ENCODE measurements at places on chromosomes 7 and 10.

DNA sequence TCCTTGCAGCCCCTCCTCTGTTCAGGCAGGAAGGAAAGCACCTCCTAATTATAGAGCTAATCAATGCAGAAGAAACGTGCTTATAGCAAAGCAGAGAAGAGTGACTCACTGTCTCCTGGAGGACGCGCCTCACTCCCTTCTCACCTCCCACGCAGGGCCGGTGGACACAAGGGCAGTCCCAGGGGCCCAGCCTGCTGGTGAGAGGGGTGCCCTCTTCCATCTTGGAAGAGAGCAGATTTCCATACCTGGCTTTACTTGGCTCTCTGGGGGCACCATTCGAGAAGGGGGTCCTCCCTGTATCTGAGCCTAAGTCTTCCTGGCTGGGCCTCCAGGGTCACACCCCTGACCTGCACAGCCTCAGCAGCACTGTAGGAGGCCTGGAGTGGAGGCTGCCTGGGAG lies 55.8 kb downstream of the RASGEF1A start:
- DNase-seq: no peak

- DNase-seq: no peak
These were observed 885.7 kb upstream of the CELF2 start for GRCh38 chr10:10132009-10132408.

DNA sequence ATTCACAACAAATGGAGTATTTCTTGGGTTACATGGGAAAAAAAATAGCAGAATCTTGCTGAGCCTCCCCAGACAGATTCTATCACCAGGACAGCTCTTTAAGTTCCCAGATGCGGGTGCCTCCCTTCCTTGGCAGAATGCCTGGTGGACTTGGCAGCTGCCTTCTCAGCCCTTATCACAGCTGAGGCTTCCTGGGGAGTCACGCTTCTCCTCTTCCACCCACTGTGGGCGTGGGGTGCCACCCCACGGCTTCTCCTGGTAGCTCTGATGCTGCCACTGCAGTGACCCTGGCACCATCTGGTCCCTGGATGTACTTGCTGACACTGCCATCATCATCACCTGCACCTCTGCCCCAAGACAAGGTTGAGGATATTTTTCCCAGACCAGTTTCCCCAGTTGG lies 16.2 kb upstream of the NME8 start:
- no peak for DNase-seq

GRCh38 chr10:129513312-129513711 lies 46.3 kb downstream of the MGMT start:
- no peak for DNase-seq

GRCh38 chr7:24833549-24833948 lies 76.3 kb upstream of the GSDME start:
- no peak for DNase-seq

DNA sequence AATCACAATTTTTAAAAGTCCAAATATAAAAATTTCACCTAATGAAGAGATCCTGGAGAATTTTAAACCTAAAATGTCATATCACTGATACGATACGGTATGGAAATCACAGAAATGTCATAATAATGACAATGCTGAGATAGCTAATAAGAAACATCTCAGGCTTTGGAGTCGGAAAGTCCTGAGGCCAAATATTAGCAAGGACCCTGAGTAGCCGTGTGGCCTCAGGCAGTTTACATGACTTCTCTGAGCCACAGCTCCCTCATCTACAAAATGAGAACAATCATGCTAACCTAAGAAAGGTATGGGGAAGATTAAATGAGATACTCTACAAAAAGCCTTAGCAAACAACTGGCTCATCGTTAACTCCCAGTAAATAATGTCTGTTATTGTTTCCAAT lies 100.9 kb upstream of the NEBL start:
- no peak for DNase-seq

GRCh38 chr10:35006836-35007235 lies 83.3 kb downstream of the CUL2 start:
- no peak for DNase-seq

- DNase-seq: no peak
These were observed 392.2 kb upstream of the CELF2 start for GRCh38 chr10:10625491-10625890.

- DNase-seq: no peak
These were observed 36.3 kb downstream of the ABCB1 start for GRCh38 chr7:87564296-87564963.

- no peak for DNase-seq
These were observed 106.5 kb downstream of the ARHGAP12 start for GRCh38 chr10:31822150-31822549.

DNA sequence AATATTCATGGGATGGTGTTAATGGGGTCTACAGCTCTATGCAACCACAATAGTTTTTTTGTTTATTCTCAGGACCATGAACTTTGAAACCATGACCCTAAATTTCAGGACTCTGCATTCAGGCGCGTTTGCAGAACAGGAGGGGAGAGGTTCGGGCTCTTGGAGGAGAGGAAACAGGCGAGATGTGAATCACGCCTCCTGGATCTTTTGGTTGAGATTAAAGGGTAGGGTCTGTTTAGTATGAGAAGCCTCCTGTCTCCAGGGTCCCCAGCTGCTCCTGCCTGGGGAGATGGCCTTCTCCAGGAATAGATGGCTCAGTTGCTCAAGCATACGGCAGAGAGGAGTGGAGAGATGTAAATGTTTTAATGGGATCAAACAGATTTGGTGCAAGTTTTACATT lies 18.2 kb downstream of the TLL2 start:
- no peak for DNase-seq

GRCh38 chr10:33416691-33417090 lies 82.2 kb upstream of the NRP1 start:
- DNase-seq: no peak

DNA sequence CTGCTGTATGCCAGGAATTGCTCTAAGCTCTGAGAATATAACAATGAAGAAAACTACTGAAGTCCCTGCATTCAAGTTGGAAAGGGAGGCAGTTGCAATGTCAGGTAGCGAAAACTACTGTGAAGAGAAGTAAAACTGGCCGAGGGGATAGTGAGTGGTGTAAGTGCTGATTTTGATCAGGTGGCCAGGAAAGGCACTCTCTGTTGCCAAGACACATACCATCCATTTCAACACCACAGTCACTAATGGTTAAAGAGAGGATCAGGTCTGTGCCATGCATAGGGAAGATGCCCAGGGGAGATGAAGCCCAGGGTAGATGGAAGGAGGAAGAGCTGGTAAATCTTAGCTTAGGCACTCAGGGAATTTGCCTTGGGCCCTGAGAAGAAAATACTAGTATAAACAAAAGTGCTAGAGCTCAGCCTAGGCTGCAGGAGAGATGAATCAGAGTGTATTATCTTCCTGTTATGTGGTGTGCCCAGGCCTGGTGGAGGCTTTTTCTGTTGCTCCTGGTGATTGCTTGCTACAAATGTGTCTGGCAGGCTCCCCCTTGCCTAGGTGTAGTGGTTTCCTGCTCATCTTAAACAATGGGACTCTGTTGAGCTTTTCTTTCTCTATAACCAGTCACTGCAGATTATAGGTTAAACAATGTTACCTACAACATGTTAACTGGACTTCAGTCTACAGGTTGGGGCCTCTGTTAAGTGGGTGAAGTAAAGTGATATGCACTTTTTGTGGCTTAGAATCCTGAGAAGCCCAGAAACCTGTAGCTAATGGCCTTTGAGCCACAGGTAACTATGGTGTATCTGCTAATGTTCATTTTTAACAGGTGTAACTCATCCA lies 125.5 kb downstream of the LRRC4 start:
- DNase-seq: no peak

DNA sequence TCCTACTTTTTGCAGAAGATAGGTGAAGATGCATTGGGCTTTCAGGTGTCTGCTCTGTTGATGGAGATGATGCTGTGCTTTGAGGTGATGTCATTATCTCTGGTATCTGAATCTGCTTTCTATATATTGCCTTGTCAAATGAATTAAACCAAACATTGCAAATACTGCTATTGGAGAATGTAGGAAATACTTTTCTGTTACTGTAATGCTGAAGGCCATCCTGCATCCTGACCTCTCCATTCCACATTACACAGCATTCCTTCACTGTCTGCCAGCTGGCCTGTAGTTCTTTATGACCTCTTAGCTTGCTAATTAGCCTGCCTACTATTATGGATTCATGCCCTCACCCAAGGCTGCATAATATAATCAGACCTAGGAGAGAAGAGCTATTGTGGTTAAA lies 73.2 kb downstream of the VCL start:
- no peak for DNase-seq

DNA sequence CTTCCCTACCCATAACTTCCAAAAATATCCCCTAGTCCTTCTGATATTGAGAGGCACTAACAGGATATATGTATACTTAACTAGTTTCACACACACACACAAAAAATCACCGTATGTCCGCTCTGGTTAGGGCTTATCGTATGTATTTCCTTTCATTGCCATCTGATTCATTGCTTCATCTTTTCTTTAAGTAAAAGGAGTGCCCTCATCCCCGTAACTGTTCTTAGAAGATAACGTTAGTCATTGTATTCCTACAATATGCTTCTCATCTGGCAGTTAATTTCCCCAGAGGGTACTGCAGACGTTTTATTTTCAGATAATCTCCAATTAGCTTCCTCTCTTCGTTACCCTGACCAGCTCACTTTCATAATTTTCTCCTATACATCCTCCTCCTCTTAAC lies 37.3 kb downstream of the NRCAM start:
- no peak for DNase-seq

GRCh38 chr7:141073173-141073640 lies 657 bp upstream of the TMEM178B start:
- no peak for DNase-seq

DNA sequence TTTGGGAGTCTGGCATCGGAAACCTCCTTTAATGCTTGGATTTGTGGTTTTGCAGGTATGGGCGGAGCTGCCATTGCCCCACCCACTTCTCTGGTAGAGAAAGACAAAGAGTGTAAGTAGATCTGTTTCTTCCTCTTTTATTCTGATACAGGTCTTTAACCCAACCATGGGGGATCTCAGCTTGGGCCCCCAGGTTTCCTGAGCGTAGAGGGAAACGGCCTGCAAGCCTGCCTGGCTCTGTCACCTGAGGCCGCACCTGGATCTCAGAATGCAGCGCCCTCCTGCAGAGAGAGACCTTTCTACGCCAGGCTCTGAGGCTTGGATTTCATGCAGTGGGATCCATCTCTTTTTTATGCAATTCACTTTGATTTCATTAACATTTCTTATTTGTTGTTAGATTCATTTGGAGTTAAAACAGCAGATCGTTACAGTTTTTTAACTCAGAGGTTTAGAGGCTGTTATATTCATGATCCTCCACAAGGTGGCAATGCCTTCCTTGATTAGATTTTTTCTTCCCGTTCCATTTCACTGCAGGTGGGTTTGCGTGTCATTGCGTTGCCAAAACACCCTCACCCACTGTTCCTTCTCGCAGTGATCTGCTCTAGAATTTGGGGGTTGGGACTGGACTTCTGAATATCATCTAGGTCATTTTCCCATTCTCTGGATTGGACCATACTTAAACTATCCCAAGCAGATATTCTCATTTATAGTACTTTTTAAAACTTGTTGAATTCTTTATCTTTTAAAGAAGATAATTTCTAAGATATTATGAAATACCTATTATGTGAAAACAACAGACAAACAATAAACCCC lies 20.0 kb downstream of the RBM17 start:
- no peak for DNase-seq

- no peak for DNase-seq
These were observed 189.2 kb upstream of the COL1A2 start for GRCh38 chr7:94205529-94205928.

DNA sequence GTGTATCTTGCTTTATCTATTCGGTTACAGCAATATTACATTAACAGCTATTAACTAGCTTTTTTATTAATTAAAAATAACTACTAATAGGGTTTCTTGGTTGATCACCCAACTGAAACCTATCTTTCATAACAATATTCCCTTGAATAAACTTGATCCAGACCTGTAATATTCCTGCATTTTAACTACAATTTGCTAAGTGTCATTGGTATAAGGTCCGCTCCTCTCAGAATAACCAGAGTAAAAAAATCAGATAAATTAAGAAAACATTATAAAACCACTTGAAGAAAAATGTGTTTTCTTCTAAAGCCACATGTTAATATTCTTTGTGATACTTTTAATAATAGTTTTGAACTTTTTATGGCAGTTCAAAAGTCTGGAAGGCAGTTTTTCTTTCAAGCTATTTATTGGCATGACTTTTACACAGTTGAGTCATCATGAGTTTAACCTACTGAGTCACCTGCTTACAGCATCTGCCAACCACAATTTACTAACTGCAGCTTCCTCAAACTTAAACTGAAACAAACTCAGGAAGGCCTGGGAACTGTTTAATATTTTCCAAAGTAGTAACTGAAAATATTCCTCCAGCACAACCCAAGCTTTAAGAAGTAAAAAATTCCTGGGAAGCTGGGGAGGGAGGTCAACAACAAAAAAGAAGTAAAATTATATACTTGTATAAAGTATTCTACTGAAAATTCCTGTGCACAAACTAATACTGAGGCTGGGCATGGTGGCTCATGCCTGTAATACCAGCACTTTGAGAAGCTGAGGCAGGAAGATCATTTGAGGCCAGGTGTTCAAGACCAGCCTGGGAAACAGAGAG lies 103.2 kb downstream of the NRBF2 start:
- peak; percentile 36 for DNase-seq

- no peak for DNase-seq
These were observed 92.2 kb downstream of the NPSR1 start for GRCh38 chr7:34750209-34750608.

GRCh38 chr10:34249634-34250033 lies 565.5 kb downstream of the PARD3 start:
- no peak for DNase-seq

DNA sequence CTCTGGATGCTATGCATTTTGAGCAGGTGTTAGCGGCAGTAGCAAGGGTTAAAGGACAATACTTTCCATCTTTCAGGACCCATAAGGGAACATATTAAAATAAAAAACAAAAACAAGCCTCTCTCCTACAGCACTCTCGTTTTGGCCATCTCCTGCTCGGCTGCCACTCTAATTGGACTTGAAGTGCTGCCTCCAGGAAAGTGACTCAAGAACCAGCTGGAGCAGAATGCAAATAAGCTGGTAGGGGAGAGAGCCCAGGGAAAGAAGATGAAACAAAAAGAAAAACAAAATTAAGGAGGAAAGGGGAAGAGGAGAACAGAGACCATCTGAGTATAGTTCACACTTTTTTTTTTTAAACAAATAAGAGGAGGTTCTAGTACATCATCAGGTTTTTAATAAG lies 65.6 kb downstream of the HBP1 start:
- no peak for DNase-seq

DNA sequence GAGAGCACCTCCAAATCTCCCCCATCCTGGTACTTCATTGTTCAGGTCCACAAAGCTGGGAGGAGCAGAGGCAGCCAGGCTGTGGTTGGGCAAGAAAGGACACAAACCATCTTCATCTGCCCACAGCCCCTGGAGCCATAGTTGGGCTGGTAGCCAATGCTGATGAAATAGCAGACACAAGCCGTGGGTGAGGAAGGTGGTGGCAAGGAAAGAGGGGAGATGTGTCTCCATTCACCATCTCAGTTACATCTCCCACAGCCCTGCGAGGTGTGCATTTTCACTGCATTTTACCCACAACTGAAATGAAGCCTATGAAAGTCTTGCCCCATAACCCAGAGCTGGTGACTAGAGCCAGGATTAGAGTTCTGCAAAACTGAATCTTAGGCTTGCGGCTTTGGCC lies 35.0 kb downstream of the PIK3AP1 start:
- no peak for DNase-seq

GRCh38 chr7:81949306-81949705 lies 179.5 kb upstream of the HGF start:
- DNase-seq: no peak

All from HS-27A (cell line).